Stimulated activated CD8-positive, alpha-beta memory T cell treated with anti-CD3 and anti-CD28 coated beads, Interleukin-15, amount 100 ng/mL, for 1 hour (primary cell): ENCODE measurements at places on chromosomes 4 and X.

DNA sequence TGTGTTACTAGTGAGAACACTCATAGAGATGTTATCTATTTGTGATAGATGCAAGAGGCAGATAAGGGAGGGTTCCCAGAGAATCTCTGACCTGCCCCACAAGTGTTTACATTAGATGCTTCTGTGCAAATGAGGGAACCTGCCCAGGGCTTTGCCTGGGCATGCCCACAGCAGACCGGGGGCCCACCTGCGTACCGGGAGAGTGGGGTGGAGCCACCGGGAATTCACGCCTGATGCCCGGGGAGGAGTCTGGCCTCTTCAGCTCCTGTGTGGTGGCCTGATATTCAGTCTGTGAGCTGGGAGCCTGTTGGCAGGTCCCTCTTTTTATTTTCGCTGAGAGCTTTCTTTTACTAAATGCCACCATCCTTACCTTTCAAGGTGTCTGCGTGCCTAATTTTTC is 155.7 kb downstream of the SNCA start:
- DNase-seq: no peak

DNA sequence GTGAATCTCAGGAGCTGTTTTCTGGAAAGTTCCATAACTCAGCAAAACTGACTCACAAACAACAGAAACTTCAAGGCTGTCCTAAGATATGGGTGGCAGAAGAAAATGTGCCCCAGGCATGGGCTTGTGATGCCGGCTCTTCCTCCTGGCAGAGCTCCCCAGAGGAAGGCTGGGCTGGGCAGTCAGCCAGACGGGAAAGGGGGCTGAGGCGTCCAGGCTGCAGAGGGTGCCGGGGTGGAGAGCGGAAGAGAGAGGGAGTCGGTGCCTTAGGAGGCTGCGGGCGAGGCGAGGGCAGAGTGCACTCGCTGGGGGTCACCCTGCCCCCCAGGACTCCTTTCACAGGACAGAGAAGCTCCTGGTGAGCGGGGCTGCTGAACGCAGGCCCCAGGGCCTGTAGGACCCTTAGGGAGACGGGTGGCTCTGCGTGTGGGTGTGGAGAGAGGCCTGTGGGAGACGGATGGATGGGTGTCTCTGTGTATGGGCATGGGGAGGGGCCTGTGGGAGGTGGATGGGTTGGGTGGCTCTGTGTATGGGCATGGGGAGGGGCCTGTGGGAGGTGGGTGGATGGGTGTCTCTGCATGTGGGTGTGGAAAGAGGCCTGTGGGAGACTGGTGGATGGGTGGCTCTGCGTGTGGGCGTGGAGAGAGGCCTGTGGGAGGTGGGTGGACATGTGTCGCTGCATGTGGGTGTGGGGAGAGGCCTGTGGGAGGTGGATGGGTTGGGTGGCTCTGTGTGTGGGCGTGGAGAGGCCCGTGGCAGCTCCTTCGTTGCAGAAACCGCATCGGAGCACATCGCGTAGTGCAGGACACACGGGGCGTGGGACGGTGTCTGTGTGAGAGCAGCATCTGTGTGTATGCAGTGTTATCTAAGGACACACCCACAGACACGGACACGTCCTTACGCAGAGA is 15.9 kb downstream of the PCGF3 start:
- no peak for DNase-seq

GRCh38 chr4:15006416-15007024 is 4.2 kb downstream of the CPEB2 start:
- no peak for DNase-seq

GRCh38 chrX:53440101-53440500 is 5.9 kb upstream of the HSD17B10 start:
- no peak for DNase-seq

- no peak for DNase-seq
These were observed 9.7 kb downstream of the SMIM20 start for GRCh38 chr4:25923745-25924144.
